ENCODE measurements at places on chromosomes 13 and 19.

- DNase-seq: no peak
These were observed 230.6 kb upstream of the DACH1 start for GRCh38 chr13:72097568-72097967.

DNA sequence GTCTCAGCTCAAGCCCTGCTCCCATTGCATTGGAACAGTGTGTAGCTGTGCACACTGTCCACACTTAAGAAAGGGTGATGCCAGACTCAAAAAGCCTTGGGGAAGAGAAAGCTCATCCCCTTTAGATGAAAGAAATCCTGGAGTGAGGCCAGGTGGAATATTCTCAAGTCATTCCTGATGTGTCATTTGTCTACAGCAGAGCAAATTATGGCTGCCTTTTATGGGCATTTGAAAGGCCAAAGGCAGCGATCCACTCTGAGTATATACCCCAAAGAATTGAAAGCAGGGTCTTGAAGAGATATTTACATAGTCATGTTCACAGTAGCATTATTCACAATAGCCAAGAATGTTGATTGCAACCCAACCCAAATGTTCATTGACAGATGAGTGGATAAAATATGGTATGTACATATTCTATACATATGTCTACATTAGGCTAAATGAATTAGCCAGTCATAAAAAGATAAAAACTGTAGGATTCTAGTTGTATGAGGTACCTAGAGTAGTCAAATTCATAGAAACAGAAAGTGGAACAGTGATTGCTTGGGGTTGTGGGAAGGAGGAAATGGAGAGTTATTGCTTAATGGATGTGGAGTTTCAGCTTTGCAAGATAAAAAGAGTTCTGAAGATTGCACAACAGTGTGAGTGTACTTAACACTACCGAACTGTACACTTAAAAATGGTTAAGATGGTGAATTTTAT, 214.9 kb downstream of the KCNRG start:
- peak; percentile 22 for DNase-seq

GRCh38 chr13:44575741-44576350, at the start of gene TSC22D1:
TSS of gene TSC22D1 (minus strand) at chr13:44576330. CDS start at chr13:44576074, 256 bp downstream.
- DNase-seq: peak; percentile 78

DNA sequence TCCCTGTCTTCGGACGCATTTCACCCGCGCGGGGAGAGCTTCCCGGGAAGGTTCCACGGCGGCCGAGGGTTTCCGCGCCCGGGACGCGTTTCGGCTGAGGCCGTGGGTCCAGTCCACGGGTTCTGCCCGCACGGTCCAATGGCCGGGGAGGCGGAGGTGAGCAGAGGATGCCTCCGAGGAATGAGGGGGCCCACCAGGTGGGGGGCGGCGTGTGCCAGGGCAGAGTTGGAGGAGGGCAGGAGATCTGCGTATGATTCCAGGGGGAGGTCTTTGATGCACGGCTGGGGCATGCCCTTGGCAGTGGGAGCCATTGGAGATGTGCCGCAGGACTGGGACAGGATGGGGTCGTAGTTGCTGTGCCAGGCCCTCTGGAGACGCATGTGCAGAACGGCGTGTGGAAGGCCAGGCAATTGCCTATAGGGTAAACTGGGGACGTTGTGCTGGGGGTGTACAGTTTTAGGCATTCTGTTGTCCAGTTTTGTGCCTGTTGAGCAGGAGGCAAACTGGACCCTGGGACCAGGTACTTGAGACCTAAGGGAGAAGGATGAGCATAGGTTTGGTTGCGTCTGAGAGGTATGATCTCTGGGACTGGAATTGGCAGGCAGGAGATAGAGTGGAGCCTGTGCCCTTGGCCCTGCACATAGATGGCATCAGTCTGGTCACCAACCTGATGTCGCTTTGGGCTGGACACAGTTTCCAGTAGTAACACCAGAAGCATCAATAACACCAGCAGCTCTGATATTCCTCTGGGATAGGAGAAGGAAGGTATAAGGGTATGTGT, 751 bp downstream of the ZNF584 start:
- DNase-seq: no peak

GRCh38 chr19:44142059-44142433, 692 bp downstream of the ZNF234 start:
- DNase-seq: no peak

Measured in common myeloid progenitor, CD34-positive (primary cell).